Liver (tissue), 10 donors: ENCODE measurements at places on chromosomes 11 and 22.

DNA sequence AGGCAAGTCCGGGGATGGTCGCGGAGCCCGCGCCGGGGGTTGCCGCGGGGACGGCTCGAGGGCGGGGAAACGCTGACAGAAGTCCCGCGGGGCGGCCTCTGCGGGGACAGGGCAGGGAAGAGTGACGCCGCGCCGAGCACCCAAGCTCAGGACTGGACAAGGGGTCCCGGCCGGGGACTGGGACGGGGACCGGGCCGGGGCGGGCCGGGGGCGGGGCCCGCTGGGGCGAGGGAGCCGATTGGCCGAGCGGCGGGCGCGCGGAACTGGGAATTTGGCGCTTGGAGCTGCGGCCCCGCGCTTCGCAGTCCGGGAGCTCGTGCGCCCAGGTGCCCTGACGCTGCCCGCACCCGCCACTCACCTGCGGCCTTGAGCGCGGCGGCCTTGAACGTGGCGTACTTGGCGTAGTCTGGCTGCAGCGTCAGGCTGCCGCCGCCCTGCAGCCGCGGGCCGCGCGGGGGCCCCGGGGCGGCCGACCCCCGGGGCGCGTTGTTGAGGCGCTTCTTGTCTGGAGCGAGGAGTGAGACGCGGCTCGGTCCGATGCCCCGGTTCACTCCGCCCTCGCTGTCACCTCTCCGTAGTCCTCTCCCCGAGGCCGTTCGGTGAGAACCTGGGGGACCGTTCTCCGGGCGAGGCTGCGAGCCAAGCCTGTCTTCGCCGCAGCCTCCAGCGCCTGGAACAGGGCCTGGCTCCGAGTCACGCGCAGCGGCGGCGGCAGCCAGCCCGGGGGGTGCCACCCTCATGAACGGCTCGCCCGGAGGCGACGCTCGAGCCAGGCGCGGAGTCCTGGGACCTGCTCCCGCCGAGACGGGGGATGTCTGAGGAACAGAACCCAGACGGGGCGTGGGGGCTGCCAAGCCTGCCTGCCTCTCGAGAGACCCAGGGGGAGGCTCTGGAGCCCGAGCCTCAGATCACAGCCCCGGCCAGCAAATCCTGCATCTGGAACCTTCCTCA is 4.5 kb downstream of the SHISA8 start:
- no peak for DNase-seq

DNA sequence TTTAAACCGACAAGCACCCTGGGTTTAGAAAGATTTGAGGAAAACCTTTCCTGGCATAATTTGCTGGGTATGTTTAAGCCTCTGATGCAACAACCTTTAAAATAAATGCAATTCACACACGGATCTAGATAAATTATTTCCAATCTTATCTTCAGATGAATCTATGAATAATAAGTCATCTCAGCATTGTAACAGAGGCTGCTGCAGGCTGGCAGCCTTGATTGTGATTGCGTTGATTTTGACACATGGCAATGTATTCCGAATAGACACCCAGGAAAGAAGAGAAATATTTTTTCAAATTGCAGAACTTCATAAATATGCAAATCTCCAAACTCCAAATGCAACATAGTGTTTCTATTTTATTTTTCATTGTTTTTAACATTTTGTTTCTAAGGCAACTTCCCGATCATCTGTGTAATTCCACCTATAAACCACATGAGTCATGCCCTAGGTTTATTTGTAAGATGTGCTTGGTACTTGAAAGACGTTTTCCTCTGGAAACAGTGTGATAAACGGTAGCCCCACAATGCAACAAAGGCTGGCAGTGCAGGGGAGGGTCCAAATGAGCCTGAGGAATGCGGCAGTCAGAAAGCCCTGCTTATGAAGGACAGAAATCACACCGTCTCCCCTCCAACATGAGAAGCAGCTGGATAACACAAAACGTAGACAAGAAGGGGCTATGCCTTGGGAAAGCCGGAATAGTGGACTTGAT is 359.0 kb downstream of the BRD1 start:
- DNase-seq: no peak

DNA sequence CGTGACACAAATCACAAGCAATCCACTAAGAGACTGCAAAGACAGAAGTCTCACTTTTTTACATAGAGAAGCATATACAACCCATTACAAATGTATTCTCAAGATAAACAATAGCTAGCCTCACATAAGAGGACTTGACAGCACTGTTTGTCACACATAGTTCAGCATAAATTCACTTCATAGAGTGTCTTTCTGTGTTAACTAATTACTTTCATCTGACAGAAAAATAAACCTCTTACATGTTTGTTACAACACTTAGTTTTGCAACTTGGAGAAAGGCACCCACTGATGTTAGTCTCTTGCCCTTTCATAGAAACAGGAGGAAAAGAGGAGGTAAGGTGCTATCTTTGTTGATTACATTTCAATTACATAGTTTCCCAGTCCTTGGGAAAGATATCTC is 2221.9 kb upstream of the RAG2 start:
- no peak for DNase-seq

DNA sequence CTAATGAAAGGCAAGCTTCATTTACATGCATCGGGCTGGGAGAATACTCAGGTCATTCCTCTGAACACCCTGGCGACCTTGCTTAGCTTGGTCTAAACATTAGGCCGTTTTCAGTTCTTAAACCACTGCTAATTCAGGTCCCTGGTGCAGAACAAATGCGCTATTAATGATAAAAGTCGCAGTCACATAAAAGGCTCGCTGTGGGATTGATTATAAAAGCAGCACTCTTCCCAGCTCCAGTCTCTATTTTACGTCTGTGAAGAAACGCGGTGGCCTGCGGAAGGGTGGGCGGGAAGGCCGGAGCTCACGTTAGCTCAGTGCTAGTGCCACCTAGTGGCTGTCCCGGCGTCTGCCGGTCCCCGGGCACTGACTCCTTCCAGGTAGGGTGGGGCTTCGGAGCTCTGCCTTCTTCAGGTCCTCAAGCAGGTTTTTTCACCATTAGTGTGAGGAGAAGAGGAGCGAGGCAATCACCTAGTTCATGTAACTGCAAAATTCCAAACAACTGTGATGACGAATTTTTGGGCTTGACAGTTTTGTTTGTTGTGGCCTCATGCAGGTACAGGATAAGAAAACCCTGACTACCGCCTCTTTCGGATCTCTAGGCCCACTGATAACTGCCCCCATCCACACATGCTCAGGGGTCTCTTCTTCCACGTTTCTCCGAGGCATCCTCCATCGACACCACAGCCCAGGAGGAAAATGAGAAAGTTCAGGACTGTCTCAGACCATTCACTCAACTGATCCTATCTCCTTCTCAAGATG is 66.5 kb upstream of the CLMP start:
- DNase-seq: peak; percentile 76

DNA sequence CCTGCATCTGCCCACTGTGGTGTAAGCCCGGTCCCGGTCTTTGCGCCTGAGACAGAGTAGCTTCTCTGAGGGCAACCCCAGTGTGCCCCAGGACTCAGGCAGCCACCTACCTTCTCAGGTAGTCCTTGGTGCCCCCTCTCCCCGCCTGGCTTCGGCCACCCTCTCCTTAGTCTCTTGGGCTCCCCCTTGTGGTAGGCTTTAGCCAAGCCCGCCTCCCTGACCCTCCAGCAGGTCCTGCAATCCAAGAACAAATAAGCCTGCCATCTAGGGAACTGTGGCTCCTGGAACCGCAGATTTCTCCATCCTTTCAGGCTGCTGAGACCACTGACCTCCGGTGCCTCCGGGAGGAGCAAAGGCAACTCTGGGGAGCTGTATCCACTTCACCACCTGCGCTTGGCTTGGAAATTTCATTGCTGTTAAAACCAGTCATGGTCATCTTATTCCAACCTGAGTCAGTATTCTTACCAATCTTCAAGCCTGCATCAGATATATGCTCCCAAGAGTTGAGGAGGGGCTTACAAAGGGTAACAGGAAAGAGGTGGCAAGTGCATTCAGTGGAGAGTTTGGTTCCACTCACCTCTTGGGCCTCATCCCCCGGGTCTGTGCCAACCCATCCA is 52.8 kb upstream of the TENM4 start:
- DNase-seq: peak; percentile 66

- no peak for DNase-seq
Observed at GRCh38 chr11:68215087-68215445, 2.0 kb upstream of the KMT5B start.

DNA sequence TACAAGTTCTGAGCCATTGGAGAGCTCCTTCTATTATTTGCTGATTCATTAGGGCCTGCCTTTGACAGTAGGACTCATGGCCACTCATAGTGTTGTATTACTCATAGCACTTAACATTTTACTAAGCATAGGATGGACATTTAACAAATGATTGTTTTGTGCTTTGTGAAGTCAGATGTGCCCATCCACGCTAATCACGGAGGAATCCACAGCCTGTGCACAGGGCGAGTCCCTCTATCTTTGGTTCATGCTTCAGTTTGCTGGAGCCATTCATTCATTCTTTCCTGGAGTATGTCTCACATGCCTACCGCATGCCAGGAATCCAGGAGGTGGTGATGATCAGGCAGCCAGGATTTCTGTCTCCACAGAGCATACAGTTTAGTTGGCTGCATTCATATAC is 254.1 kb downstream of the NTM start:
- no peak for DNase-seq

GRCh38 chr11:128928400-128928799 is 14.3 kb downstream of the TP53AIP1 start:
- DNase-seq: no peak

DNA sequence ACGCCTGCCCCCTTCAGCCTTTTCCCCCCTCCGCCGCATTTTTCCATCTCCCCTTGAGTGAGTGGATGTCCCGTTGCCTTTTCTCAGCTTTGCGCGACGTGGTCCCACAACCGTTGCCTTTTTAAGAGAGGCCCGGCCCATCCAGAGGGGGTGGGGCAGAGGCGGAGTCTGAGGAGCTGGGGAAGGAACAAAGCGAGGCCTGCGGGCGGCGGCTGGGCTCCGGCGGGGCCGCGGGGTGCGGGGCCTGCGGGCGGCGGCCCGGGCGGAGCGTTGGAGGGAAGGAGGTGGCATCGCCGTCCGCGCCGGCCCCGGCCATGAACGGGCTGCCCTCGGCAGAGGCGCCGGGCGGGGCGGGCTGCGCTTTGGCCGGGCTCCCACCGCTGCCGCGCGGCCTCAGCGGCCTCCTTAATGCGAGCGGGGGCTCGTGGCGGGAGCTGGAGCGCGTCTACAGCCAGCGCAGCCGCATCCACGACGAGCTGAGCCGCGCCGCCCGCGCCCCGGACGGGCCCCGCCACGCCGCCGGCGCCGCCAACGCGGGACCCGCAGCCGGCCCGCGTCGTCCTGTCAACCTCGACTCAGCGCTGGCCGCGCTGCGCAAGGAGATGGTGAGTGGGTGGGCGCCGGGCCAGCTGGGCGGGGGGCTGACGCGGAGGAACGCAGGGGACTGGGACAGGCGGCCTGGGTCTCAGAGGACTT is at the start of gene FAM89B:
Gene FAM89B, plus strand, starts transcription at position 183 of the 696 bp plus-strand sequence. Its CDS starts 132 bp downstream, at position 315.
- peak; percentile 94 for DNase-seq

DNA sequence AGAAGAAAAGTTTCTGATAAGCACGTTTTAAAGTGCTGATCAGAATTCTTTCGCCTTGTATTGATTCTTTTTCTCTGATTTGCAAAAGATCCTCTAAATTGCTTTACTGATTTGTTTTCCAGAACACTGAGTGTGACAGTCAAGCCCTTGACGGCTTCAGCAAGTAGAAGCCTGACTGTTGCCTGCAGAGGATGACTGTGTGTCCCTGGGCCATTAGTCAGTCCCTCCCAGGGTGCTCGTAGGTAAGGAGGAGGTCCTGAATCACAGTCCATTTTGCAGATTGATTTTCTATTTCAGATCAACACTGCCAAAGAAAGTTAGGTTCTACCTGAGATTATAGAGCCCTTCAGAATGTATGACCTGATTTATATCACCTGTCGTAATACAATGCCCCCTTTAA is 38.6 kb upstream of the POGLUT3 start:
- DNase-seq: no peak

DNA sequence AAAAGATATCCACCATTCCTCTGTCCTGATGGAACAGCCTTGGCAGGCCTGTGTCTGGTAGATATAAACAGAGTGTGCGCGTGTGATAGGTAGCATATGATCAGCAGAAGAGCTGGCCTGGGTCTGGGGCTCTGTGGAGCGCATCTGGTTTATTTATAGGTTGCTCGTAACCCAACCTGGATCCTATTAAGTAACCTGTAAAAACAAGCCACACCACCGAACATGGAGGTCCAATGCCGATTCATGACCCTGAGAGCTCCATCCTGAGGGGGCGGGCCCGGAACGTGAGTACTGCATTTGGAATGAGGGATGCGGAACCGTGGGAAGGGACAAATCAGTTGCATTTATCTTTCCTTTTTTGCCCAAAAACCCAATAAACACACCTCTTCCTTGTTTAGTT is 31.9 kb upstream of the APOL5 start:
- no peak for DNase-seq

DNA sequence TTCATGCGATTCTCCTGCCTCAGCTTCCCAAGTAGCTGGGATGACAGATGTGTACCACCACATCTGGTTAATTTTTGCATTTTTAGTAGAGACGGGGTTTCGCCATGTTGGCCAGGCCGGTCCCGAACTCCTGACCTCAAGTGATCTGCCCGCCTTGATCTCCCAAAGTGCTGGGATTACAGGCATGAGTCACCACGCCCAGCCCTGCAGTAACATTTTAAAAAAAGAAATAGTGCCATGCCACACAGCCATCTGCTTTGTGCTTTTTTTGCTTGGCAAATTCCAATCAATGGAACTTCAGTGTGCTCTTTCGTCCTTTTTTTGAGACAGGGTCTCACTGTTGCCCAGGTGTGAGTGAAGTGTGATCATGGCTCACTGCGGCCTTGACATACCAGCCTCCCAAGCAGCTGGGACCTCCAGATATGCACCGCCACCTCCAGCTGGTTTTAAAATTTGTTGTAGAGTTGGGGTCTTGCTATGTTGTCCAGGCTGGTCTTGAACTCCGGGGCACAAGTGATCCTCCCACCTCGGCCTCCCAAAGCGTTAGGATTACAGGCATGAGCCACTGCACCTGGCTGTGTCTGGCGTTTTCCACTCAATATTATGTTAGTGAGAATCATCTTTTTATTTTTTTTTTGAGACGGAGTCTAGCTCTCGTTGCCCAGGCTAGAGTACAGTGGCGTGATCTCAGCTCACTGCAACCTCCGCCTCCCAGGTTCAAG is 1.8 kb upstream of the CHADL start:
- no peak for DNase-seq

DNA sequence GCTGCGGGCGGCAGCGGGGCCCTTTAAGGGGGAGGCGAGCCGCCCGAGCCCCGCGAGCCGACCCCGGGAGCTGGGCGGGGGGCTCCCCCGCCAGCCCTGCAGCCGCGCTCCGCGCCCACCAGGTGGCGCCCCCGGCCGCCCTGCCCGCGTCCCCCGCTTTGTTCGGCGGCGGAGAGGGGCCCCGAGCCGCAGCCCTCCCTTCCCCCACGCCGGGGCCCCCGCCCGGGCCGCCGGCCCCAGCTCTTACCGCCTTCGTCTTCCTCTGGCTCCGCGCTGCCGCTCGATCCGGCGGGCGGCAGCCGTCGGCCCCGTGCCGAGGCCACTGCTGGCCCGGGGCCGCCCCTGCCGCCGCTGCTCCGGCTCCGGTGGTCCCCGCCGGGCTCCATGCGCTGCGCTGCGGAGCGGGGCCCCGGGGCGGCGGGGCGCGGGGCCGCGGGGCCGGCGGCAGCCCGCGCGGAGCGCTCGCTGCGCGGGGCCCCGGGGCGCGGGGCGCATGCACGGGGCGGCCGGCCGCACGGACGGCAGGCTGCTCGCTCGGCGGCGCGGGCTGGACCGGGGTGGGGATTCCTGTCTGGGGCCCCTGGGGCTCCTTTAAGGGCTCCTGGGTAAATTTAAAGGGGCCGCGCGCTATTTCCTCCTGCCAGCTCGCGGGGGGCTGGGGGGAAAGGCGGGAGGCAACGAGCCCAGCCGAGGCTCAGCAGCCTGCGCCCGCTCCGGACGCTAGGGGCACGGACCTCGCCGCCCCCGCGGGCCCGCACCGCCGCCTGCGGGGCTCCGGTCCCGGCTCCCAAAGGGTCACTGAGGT is at the start of gene ZFTA:
Gene ZFTA, minus strand, starts transcription at position 539 of the 805 bp plus-strand sequence. Its CDS starts 153 bp downstream, at position 386.
- DNase-seq: peak; percentile 74
